Large intestine (tissue), 12 donors: ENCODE measurements at places on chromosomes 2 and 18. TPM values are rescaled to one million over a fixed set of nuclear protein-coding genes. Genes with fewer than 3 reads are reported as not detected.

CD207 gene
- polyA plus RNA-seq = 1.9 TPM

DNA sequence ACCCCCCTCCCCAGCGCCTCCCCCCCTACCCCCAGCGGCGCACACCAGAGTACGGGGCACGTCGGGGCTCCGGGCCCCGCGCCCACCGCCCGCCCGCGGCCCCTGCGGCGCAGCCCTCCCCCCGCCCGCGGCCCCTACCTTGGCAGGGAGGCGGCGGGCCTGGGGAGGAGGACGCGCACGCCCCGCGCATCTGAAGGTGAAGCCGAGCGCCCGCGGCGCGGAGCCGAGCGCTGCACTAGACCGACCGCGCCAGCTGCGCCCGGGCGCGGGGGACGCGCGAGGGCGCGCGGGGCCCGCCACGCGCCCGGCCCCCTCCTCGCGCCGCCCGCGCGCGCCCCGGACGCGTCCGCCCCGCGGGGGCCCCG, at the start of gene ZNF516:
Gene ZNF516 (minus strand): TSS at position 237 of the 365 bp plus-strand sequence. CDS start 52,188 bp downstream, outside the sequence.
- peak; percentile 55 for DNase-seq

- no peak for DNase-seq
Measured at GRCh38 chr18:49988733-49989132, 175.4 kb upstream of the ACAA2 start.

GRCh38 chr2:38384338-38384737, 7.3 kb upstream of the ATL2 start:
- DNase-seq = no peak

DNA sequence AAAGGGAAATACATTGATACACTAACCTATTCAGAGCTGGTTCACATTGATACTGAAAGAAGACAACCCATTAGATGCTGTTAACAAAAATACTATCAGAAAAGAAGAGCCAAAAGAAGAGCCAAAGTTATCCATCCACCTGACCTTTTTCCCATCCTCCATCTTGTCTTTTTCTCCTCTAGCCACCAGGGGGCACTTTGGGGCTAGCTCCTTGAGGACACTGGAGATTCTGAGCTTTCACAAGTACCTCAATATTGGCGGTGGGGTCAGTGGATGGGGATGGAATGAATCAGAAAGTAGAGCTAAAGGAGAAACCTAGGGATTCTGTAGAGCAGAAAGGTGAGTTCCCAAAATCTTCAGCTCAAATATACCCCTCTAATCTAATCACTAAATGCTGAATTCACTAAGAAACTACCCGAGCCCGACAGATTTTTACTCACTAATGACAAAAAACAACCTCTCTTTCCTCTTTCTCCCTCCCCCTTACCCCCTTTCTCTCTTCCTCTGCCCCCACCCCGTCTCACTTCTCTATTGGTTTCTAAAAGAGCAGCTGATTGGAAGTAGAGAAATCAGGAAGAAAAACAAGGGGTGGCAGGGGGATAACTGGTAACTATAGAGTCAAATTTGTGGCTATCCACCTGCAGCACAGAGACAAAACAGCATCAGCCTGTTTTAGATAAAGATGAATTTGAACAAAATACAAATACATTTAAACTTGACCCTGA, 203.3 kb downstream of the TCF4 start:
- DNase-seq = no peak

LYPD6B gene
- 1.4 TPM for polyA plus RNA-seq

GRCh38 chr2:33482518-33482917, 6.1 kb downstream of the RASGRP3 start:
- no peak for DNase-seq

GRCh38 chr18:75261430-75262223, 51.0 kb downstream of the TSHZ1 start:
- DNase-seq = no peak

DNA sequence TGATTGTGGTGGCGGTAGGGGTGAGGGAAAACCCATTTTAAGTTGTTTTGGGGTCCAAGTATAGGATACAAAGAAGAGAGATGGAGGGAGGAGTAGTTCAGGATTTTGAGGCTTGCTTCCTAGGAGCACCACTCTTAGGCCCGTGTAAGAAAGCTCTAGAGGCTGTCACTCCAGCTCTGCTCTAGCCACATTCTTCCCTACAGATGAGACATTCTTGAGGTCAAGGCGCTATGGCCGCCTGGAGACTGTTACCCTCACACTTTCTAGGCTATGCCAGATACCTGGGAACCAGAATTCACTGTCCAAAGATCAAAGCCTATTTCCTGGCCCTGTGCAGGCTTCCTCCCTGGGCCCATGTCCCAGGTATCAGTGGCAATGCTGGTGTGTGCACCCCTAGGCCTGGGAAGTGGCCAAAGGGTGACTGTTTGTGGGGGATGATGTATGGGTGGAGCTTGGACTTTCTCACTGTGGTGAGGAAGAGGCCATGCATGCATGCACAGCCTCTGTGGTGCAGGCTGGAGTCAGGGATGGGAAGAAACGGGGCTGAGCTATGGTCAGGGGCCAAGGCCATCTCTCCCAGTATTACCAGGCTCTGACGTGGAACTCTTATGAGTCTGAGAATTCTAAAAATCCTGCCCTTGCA, 7.0 kb upstream of the TTL start:
- DNase-seq = no peak

DNA sequence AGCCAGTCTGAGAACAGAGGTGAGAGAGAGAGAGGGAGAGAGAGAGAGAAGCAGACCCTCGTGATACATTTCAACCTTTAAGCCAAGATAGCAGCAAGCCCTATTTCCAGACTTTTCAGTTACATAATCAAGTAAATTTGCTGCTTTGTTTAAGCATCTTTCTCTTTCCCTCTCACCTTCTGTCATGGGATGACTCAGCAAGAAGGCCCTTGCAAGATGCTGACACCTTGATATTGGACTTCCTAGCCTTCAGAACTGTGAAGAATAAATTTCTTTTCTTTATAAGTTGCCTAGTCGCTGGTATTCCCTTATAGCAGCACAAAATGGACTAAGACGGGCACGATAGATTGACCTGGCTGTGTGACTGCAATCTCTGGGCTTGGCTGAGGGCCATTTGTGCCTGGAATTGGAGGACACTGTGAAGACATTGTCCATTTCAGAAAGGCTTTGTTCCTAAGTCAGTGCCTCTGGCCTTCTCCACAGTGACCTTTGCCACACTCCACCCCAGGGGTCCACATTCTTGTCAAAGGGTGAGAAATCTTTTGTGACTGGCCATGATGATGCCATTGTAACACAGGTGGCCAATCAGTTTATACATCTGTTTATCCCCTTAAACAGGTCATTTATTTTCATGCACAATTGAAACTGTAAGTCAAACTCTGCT, 51.3 kb upstream of the ITSN2 start:
- no peak for DNase-seq

PLCD4 gene
- 4.0 TPM for polyA plus RNA-seq

DNA sequence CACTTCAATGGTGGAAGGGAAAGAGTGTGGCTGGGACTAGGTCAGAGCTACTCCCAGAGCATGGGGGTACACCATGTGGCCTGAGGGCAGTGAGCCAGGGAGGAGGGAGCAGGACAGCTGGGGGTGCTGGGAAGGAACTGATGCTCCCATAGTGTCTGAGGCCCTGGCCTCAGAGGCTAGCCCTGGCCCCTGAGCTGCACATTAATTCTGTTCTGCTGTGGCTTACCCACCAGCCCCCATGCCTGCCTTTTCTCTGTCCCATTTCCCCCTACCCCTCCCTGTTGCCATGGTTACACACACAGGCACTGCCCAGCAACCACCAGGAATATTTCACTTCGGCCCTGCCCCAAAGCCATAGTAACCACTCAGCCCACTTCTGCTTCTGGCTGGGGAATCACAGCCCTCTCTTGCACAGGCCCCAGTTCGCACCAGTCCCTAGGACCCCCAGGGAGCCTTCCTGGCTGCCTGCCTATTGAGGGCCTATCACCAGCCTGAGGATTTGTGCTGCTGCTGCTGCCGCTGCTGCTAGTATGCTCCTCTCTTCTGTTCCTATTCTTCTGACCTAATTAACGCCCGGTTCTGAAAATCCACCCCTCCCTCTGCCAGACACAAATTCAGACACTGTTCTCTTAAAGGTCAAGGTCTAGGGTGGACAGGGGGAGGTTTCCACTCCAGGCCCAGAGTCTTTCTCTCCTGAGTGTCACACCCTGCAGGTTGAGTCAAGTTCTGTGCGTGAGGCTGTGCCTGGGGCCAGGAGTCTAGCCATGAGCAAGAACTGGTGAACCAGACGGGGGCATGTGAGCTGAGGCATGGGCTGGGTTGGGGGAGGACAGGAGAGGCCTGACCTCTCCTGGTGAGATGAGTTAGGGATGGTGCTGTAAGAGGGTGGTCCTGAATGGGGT, 87.1 kb upstream of the MCFD2 start:
- DNase-seq = peak; percentile 51

GRCh38 chr18:30093376-30093775, 949.2 kb downstream of the DSC3 start:
- DNase-seq = no peak

DNA sequence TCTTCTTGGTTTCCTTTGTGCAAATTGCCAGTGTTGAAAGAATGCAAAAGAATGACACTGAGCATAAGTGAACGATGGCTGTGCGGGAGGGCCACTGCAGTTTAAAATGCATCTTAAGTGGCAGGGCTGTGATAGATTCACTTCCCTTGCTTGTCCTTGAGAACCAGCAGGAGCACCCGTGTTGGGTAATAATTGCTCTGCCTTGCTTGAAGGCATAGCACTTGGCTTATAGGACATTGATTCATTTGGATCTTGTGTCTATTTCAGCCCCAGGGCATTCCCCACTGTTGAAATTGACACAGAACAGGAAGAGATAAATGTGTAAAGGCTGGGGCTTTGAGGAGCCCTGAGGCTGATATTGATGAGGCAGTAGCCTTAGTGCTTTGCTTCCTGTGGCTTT, 1003.7 kb upstream of the GYPC start:
- no peak for DNase-seq

GRCh38 chr18:35618696-35619095, 37.2 kb downstream of the GALNT1 start:
- DNase-seq = no peak

DNA sequence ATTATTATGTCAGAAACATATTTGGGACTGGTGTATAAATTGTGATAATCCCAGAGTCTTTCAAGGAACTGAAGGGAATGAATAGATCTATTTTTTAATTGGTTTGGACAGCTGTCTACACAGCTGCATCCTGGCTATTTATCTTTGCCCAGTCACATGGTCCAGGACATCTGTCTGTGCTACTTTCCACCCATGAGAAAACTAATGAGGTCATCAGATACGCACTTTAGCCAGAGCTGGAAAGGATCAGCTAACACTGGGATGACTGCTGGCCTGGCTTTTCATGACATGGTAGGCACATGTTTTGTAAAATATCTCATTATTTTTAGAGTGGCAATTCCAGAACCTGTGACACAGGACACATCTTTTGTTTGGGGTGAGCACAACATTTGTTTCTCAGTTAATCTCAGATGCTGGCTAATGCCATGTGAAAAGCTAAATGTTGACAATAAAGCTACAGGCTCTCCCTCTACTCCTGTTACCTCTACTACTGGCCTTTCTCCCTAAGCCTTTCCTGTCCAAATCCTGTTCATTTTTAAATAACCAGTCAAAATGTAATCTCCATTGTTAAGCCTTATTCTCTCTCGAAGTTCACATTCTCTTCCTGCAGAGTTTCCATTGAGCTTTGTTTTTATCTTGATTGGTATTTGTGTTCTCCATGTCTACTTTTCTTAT, 500.7 kb downstream of the RIT2 start:
- DNase-seq = peak; percentile 12

- DNase-seq = no peak
Measured at GRCh38 chr2:66438891-66439811, 4.2 kb downstream of the MEIS1 start.

DNA sequence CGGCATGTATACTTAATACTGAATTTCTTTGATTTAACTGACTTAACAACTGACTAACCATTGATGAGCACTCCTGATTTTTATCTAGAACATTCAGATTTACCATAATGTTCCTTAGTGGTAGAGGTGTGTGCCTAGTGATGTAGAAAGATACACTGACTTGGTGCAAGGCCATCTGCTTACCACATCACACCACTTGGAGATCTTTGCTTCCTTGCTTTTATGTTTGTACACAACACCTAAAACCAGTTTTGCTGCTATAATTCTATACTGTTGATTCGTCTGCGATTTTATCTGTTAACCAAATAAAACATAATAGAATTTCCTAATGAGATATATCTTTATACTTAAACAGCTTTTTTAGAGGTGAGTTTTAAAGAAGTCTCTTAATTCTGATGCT, 3.9 kb upstream of the FARP2 start:
- DNase-seq = no peak

DNA sequence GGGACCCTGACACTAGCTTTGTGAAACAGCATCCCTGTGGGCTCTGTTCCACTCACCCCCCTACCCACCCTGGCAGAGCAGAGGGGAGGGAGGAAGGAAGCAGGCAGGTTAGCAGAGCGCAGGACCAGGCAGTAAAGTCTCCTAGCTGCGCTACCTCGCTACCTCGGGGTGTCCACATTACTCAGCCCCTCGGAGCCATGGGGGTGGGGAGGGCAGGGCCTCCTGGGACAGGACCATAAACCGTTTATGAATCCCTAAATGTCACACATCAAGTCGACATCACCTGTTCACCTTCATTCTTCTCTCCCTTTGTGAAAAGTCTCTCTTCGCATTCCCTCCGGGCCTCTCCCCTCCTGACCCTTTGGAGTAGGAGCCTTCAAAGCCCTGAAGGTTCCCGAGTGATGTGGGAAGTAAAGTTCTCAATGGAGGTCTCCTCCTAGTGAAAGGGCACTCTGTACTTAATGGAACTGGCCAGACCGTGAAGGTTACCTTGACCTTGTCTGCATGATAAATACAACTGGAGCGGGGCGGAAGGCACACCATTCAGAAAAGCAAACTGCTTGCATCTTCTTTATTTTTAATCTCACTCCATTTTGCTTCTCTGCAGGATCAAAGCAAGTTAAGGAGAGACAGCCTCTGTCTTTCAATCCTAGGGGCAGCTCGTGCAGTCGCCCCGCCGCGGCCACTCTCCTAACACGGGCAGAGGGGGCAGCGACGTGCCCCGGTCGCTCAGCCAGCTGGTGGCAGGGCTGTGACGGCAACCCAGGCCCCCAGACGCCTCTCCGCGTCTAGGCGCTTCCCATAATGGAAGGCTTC, 23.7 kb upstream of the SMAD7 start:
- DNase-seq = peak; percentile 65

- DNase-seq = no peak
Measured at GRCh38 chr2:152056418-152056817, 42.4 kb downstream of the CACNB4 start.

DNA sequence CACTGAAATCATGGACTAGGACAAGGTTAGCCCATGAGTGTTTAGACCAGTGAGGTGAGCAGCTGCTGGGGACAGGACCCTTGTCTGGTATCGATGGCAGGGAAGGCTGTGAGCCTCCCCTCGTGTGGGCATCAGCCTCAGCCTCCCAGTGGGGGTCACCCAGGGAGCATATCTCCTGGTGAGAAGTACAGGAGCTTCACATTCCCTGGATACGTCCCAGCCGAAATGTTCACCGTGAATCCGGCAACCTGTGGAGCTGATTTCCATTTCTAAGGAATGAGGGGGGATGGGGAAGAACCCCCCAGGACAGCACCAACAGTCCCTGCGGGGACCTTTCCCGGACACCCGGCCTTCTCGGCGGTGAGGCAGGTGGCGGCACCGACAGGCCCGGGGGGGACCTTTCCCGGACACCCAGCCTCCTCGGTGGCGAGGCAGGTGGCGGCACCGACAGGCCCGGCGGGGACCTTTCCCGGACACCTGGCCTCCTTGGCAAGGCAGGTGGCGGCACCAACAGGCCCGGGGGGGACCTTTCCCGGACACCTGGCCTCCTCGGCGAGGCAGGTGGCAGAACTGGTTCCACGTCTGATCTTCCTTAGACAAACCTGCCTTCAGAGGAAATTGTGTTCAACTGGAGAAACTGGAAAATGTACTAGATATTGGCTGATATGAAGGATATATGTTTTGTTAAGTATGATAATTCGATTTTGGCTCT, 21.2 kb downstream of the RTP5 start:
- no peak for DNase-seq

CFAP65 gene
- 3.4 TPM for polyA plus RNA-seq

POLE4 gene
- polyA plus RNA-seq = 70.7 TPM
